Endodermal cell (in vitro differentiated cells): ENCODE measurements at places on chromosomes 6 and 20. TPM values are rescaled to one million over a fixed set of nuclear protein-coding genes. Genes with fewer than 3 reads are reported as not detected.

The LTB gene
- not detected in 2 replicates for total RNA-seq

The FABP7 gene
- total RNA-seq, result 1.9 to 3.9 TPM (median 3.4 TPM) in 3 replicates

The PRRT1 gene
- 2.0 and 2.7 TPM in 2 replicates for total RNA-seq

The LY6G6D gene
- total RNA-seq, result not detected in 3 replicates

The TGM2 gene
- total RNA-seq, result 0.27 to 0.40 TPM (median 0.33 TPM) in 3 replicates

The UBD gene
- not detected in 2 replicates for total RNA-seq

The RUNX2 gene
- 0.20 and 0.26 TPM in 2 replicates for total RNA-seq

- peak; percentile 57 for DNase-seq
Observed at GRCh38 chr6:135410856-135411255, 86.7 kb downstream of the AHI1 start.

DNA sequence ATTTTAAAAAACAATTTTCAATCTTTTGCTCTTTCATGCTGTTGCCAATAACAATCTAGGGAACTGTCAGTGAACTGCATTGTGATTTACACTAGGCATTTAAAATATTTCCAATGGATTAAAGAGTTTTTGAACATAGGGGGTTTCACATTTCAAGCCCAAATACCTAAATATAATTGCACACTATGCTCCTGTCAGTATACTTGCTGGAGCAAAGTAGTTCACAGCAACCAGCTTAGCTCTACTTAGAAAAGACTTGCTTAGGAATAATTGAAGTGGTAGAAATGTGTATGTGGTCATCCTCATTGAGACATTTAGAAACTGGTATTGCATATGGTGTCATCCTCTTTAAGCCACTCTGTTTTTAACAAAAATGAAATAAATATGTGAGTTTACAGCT lies 41.7 kb upstream of the REV3L start:
- DNase-seq, result no peak

GRCh38 chr6:111478064-111478476 lies 4.9 kb downstream of the REV3L start:
- no peak for DNase-seq
